NCI-H524 (cell line): ENCODE measurements at places on chromosomes 3 and 15.

DNA sequence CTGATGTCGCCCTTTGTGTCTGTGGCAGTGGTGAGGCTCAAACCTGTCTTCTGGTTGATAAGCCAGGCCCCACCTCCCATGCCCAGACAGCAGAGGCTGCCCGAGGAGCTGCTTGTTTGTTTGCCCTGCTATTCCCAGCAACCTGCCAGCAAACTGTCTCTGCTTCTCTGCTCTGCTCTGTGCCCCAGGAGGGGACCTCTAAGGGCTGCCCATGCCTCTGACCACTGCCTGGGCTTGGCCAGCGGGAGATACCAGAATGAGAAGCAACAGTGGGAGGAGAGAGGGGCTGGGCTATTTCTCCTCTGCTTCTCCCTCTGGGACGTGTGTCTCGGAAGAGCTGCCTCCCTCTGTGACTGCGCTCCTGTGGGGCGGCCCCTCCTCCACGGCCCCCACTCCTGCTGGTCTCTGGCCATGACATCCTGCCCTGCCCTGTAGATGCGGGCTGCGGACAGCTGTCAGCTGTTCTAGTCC, 213.1 kb downstream of the RPLP1 start:
- peak; percentile 40 for DNase-seq

GRCh38 chr3:113266738-113267137, 55.4 kb downstream of the BOC start:
- no peak for DNase-seq

DNA sequence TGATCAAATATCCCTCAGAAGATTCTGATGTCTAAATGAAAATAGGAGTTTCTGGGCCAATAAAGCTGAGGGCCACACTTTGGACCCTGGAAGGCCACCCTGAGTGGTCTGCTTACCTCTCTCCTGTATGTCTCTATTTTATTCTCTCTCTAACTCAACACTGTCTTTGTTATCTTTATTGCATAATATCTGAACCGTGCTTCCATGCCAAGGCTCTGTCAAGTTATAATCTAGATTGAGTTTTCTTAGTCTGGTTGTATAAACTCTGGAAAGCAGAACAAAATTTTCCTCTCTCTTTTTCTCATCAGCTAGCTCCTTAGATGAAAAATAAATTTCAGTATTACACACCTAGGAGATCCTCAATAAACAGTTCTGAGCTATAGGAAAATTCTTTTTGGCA, 36.2 kb upstream of the ACTL6A start:
- no peak for DNase-seq

GRCh38 chr3:193711964-193712598, 119.1 kb downstream of the OPA1 start:
- no peak for DNase-seq

DNA sequence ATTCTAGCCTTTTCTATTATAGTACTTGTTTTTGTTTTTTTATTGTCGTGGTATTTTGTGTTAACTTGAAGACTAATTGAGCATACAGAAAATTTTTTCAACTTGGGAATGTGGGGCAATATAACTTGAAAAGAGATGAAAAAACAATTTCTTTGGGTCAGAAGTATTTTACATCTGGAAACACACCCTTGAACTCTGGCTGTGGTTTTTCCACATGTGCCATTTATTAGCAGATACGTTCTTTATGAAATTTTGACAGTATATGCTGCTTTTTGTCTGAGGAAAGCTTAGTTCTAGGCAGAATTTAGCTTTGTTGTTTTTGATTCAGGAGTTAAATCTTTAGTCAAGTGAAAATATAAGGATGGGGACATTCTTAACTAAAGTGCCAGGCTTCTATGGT, 44.7 kb downstream of the TCF12 start:
- DNase-seq, result no peak

DNA sequence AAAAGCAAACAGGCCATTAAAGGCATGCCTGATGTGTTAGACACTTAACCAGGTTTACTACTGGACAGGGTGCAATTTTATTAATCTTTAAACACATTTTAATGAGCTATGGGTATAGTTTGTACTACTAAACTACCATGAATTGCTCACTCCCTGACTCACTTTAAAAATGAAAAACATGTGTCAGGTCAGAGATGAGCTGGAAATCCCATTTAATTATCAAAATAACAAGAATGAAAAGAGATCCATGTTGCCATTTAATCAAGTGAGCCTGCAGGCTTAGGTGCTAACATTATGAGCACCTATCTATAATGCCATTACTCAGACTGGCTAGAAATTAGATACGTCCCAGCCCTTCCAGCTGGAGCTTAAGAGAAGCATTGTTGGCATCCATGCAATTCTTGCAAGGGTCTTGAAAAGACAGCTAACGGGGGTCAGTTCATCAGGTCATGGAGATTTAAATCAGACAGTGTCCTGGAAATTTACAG, 224.4 kb downstream of the THRB start:
- DNase-seq, result peak; percentile 42

DNA sequence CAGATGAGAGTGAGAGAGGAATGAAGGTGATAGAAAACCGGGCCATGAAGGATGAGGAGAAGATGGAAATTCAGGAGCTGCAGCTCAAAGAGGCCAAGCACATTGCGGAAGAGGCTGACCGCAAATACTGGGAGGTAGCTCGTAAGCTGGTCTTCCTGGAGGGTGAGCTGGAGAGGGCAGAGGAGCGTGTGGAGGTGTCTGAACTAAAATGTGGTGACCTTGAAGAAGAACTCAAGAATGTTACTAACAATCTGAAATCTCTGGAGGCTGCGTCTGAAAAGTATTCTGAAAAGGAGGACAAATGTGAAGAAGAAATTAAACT, 88.9 kb downstream of the EOMES start:
- peak; percentile 26 for DNase-seq

DNA sequence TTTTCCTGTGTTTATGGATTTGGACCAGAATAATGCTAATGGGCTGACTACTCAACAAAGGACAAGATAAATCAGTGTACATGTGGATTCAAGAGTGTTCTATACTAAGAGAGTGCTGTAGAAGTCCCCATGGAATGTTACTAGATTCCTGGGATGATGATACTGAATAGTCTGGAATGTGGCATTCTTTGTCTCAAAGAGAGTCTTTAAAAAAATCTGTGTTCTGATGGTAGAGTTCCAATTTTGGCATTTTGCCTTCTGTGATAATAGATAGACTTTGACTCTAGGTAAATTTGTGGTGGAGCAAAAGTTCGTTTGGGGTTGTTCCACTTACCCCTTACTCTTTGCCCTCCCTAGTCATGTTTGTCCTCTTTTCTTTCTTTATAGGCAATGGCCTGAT, 43.7 kb downstream of the NMD3 start:
- no peak for DNase-seq

GRCh38 chr15:53840681-53841080, 81.2 kb upstream of the WDR72 start:
- no peak for DNase-seq

DNA sequence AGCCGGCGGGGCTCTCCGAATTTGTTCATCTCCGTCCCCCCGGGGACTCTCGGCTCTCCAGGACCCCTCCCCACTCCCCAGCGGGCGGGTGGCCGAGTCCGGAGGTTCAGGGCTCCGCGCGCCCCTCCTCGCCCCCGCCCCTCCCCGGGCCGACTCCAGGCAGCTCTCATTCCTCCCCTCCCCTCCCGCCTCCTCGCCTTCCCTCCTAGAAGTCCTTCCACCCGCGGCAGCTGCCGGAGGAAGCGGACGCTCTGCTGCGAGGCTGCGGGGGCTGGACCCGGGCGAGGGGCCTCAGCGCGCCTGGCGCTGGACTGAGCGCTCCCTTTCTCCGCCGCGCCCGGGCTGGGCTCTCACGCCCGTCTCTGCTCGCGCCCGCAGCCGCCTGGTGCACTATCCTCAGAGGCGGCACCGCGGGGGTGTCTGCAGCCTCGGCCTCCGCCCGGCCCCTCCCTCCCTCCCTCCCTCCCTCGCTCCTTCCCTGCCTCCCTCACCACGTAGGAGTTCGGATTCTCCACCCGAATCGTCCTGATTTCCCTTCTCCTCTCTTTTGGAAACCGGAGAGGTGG, at the start of gene ROBO2:
Gene ROBO2, plus strand, starts transcription at position 494 of the 566 bp plus-strand sequence. CDS start 687 bp downstream, outside the sequence.
- DNase-seq, result peak; percentile 71

- DNase-seq, result peak; percentile 69
These were observed 24.9 kb downstream of the TMEM207 start for GRCh38 chr3:190424478-190425439.

- no peak for DNase-seq
These were observed 37.2 kb downstream of the CCDC54 start for GRCh38 chr3:107414325-107414964.

GRCh38 chr3:71262364-71263265, 320.9 kb downstream of the FOXP1 start:
- DNase-seq, result no peak

DNA sequence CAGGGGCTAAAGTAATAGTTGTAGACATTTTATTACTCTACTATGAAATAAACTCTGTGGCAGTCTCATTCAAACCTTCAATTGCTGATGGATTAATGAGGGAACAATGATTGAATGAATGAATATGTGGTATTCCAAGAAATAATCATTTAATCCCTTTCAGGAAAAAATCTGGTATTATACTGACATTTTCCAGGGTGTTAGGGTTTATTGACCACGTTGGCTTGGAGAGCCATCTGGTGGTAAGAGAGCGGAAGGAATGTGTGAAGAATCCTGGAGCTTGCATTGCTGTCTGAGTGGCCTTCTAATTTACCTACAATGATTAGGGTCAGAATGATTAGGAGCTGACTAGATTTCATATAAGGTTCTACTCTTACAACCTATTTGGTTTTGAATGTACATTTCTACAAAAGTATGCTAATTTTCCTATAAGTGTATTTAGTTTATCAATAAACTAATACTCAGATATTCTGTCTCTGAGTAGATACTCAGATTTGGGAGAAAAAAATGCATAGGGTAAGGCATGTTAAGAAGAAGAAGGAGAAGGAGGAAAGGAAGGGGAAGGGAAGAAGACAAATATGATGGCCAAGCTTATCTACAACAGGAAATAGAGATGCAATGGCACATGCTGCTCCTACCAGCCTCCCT, 249.9 kb downstream of the ROBO1 start:
- DNase-seq, result peak; percentile 24

- peak; percentile 55 for DNase-seq
These were observed 28.9 kb downstream of the PDE8A start for GRCh38 chr15:85010386-85011159.

DNA sequence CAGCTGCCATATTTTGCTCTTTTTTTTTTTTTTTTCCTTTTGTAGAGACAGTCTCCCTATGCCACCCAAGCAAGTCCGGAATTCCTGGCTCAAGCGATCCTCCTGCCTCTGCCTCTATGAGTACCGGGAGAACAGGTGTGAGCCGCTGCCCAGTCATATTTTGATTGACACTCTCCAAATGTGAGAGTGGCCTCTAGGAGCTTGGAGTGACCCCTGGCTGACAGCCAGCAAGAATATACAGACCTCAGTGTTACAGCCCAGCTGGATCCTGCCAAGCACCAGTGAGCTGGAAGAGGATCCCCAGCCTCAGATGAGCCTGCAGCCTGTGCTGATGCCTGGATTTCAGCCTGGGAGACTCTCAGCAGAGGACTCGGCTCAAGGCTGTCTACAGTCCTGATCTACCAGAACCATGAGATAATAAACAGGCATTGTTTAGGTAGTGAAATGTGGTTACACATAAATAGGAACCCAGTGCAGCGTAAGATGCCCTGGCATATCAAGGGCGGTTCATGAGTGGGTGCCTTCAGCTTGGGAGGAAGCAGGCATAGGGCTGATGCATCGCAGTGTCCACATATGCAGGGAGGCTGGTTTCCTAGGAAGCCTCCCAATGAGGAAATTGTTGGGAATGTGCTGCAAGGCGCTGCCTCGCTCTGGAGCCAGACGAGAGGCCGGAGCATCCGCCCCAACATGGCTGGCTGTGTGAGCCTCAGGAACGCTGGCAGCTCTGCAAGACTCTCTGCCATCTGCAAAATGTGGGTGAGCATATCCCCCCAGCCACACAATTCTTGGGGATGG, 38.9 kb upstream of the ATP10A start:
- no peak for DNase-seq

- DNase-seq, result peak; percentile 26
These were observed 62.1 kb downstream of the CORO2B start for GRCh38 chr15:68640791-68641331.

DNA sequence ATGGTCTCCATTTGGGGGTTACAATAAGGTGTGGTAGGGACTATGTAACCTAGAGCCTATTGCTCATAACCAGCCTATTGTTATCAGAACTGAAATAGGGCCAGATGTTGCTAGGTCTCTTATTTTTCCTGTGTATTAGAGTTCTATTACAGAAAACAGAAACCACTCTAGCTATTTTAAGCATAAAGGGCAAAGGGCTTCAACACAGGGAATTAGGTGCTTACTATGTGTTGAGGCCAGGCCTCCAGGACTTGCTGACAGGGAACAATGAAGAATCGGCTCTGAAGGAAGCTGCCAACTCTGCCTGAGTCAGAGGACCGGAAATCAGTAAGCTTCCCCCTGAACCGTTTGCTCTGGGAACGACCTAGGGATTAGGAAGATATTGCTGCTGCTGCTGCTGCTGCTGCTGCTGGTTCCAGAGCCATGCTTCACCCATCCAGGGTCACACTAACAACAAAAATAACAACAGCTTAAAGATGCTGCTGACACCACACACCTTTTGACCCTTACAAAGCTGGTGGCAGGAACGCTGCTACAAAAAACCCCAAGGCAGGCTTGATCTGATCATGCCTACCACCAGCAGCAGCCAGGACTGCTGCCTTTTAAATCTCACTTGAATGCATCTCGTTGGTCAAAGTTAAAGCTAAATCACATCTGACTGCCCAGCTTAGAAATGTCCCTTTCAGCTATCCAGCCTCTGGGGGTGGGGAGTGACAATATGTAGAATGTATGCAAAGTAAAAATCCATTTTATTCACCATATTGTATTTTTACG, 276.9 kb upstream of the IL12A start:
- no peak for DNase-seq

- DNase-seq, result peak; percentile 54
These were observed 48.3 kb downstream of the PRTG start for GRCh38 chr15:55694652-55695150.

DNA sequence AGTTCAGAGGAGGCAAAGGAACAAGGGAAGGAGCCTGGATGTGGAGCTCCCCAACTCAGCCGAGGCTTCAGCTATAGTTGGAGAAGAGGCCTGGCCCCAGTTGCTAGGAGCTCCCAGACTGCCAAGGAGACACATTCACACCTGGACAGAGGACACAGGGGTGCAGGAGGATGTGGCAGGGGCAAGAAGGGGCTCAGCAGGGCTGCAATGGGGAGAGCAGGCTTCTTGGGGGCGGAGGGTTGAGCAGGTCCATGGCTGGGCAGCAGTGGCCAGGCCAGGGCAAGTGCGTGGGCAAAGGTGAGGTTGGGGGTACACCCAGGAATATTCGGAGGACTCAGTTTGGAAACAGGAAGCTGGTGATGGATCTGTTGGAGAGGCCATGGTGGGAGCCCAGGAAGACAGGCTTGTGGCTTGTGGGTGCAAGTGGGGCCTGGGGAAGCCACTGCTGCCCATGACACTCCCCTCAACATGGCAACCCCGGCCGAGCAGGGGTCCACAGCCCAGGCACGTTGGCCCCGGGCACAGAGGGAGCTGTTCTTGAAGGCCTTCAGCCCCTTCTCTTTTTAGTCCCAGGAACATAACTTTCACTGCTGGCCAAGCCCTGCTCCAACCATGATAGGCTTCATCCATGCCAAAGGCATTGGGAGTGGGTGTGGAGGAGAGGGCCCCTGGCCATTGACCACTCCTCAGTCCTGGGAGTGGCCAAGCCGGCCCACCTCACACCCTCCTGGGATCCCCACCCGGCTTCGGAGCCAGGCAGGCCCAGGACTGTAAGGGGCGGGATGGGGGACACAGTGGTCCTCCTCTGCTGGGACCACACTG, 33.3 kb downstream of the TSPAN3 start:
- DNase-seq, result no peak
